Stimulated activated CD8-positive, alpha-beta memory T cell treated with anti-CD3 and anti-CD28 coated beads, Interleukin-4, amount 100 ng/mL, for 1 hour (primary cell): ENCODE measurements at places on chromosomes 4 and X.

DNA sequence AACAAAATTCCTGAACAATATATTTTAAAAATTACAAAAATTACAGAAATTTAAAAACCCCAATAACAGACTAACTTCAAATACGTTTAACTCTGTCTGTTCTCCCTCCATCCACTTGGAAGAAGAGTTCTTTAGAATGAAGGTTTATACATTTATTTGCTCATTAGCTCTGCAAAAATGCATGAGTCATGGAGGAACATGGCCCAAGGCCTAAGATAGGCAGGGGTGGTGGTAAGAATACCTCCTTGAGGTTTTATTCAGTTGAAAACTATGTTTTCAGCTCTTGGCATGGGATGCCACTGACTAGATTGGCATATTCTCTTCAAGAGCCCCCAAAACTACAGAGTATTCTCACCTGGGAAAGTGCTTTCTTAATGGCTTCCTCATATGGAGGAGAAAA, 8.8 kb upstream of the LRRC66 start:
- no peak for DNase-seq

- no peak for DNase-seq
Observed at GRCh38 chr4:6560416-6561172, 14.4 kb upstream of the MAN2B2 start.

- DNase-seq: no peak
Observed at GRCh38 chrX:66602381-66602938, 36.4 kb downstream of the EDA2R start.

DNA sequence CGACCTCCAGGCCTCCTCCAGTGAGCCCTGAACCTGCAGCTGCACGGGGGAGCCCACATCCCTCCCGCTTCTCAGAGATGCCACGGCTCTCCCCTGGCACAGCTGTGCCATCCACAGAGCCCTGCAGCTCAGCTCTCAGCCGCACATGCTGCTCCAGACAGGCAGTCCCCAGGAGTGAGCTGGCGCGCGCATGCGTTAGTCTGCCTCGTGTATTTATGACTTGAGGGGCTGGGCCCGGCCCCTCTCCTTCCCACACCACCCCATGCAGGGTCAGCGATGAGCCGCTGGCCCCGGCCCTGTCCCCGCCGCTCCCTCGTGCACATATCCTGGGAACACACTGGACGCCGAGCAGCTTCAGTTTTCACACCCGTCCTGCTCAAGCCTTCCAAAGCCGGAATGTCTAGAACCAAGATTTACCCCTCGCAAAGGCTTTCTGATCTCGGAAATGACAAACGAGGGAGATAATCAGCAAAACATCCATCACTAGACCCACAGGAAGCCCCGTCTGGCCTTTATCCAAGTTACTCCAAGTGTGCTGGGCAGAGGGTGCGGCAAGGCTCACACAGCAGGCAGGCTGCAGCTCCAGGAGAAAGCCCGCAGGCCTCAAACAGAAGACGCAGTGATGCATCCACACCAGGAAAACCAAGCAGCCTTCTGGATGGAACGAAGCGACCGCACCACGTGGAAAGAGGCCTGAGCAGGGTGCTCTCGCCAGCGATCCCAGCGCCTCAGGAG, 24.3 kb downstream of the GAK start:
- no peak for DNase-seq

GRCh38 chrX:54891573-54891972, 29.1 kb upstream of the TRO start:
- DNase-seq: no peak

DNA sequence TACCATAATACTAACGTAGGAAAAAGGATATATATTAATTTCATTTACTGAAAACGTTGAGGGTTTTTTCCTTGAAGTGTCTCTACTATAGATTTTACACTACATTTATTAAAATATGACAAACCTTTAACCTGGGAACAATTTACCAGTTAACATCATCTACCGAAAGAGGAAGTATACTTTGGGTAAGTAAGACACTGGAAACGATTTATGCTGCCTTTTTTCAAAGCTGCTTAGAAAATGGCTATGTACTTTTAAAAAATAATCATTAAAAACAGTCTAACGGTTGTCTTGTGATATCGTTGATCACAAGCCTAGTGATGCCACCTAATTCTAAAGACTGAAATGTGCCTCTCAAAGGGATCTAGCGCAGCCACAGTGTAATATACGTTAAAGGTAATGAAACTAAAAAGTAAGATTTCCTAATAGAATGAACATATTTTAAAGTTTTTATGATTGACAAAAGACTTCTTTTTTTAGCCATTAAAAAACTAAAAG, 50.4 kb downstream of the STX18 start:
- no peak for DNase-seq

GRCh38 chr4:74133786-74134499, 24.0 kb upstream of the MTHFD2L start:
- DNase-seq: no peak

DNA sequence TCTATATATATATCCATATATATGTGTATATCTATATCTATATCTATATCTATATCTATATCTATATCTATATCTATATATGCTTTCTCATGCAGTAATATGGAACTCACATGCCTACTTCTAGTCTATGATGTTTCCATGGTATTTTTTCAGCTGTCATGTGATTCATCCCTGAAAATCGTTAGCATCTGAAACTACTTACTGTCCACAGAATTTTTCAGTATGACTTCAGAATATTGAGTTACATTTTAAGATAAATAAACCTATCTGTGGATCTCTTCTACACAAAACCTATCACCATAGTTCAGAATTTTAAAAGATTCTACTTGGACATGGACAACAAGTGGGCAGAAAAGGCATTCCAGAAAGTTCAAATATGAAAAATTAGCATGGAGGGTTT, 855.1 kb upstream of the INTU start:
- no peak for DNase-seq

DNA sequence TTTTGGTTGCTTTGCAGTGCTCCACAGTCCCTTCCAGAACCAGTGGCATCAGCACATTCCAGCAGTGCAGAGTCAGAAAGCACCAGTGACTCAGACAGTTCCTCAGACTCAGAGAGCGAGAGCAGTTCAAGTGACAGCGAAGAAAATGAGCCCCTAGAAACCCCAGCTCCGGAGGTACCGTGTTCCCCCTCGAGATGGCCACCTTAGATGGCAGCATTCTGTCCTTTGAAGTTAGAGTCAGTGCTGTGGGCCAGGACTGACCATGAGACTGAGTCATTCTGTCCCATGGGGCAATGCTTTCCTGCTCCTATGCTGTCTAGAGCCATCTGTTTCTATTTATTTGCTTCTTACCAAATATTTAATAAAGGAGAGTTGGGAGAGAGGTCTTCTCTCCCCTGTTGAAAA, 112.3 kb downstream of the KLHL8 start:
- DNase-seq: no peak

DNA sequence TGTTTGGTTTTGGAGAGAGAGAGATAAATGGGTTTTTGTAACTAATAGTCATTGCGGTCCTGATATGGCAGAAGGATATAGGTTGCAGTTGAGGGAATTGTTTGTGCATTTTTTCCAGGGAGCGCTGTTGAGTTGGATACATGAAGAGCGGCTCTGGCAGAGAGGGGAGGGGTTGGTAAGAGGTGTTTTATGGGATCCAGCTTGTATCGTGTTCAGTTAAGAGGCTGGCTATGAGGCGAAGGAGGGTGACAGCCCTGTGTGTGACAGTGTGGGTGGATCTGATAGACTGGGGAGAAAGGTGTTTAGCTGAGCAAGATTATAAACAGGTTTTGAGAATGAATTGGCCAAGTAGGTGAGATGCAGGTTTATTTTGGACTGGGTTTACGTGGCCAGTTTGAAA, 1.5 kb downstream of the SPANXN4 start:
- no peak for DNase-seq

- DNase-seq: no peak
Observed at GRCh38 chr4:7721984-7722551, 217.6 kb downstream of the AFAP1 start.

- no peak for DNase-seq
Observed at GRCh38 chrX:68238568-68238967, 194.7 kb downstream of the OPHN1 start.

DNA sequence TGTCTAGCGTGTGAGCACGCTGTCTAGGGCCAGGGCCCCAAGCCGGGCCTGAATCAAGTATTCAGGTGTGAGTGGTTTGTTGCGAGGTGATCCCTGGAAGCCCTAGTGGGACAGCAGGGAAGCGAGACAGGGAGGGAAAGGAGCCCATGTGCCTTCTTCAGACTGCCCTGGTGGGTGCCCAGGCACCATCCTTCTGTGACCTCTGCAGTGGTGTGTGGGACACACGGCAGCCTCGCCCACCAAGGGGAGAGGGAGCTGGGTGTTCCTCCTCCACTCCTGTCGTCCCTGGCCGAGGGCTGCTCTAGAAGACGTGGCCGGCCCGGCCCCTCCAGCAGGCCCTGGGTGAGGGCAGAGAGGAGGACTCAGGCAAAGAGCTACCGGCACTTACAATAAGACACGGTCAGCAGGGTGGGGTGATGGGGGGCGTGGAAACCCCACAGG, 47.4 kb downstream of the HTRA3 start:
- no peak for DNase-seq

DNA sequence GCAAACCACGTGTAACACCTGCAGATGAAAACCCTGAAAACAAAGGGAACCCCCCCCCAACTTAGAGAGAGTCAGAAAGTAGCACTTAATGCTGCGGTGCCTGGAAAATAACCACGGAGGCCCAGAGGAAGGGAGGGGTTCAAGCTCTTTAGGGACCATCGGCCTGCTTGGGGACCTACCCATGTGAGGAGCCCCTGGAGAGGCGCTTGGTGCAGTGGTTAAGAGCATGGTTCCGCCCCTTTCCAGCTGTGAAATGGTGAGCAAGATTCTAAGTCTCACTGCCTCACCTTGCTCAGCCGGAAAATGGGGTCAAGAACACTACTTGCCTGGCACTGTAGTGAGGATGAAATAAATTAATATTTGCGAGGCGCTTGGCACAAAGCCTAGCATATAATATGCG, 13.8 kb downstream of the SLC25A5 start:
- DNase-seq: no peak

DNA sequence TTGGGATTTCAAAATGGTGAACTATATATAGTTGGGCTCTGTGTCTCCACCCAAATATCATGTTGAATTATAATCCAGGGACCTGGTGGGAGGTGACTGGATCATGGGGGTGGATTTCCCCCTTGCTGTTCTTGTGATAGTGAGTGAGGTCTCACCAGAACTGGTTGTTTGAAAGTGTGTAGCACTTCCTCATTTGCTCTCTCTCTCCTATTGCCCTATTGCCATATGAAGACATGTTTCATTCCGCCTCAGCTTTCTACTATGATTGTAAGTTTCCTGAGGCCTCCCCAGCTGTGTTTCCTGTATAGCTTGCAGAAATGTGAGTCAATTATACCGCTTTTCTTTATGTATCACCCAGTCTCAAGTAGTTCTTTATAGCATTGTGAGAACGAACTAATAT, 545.6 kb downstream of the TRAM1L1 start:
- no peak for DNase-seq

- DNase-seq: no peak
Observed at GRCh38 chr4:158422546-158422945, 99.1 kb upstream of the RXFP1 start.

DNA sequence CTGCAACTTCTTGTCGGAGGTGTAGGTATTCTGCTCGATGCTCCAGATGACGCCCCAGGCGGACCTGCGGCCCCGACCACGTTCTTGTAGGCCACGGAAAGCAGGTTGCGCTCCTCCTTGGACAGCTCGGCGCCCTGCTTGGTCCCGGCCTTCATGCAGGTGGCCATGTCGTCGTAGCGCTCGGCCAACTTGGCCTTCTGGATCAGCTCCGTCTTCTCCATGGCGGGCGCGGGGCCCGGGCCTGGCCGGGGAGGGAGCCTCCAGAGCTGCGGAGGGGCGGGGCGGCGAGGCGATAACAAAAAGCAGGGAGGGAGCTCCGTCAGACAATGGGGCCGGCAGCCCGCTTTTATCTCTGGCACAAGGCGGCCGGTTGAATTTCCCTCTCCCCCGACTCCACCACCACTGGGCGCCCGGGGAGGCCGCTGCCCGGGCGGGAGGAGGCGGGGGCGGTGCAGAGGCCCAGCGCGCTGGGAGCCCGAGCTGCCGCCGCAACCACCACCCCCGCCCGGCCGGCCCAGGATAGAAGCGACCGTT, 28.3 kb upstream of the DRP2 start:
- DNase-seq: no peak

GRCh38 chrX:128106630-128107029, 54.4 kb upstream of the ACTRT1 start:
- DNase-seq: no peak

GRCh38 chr4:150581641-150582051, 305 bp upstream of the MAB21L2 start:
- DNase-seq: no peak

DNA sequence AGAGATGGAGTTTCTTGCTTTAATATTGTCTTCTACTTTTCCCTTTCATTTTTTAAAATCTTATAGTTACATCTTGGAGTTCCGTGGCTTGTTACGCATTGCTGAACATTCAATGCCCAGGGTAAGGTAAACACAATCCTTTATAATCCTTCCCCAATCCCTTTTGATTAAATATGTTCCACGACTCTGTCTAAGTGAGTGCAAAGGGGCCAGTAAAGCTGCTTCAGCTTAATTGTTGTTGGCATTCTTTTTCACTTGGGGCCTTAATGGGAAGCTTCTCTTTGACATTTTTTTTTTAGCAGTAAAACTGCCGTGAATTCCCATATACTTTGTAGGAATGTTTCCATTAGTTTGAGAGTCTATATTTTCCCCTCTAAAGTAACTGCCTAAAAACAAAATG, 1028.1 kb downstream of the C4orf33 start:
- DNase-seq: no peak

DNA sequence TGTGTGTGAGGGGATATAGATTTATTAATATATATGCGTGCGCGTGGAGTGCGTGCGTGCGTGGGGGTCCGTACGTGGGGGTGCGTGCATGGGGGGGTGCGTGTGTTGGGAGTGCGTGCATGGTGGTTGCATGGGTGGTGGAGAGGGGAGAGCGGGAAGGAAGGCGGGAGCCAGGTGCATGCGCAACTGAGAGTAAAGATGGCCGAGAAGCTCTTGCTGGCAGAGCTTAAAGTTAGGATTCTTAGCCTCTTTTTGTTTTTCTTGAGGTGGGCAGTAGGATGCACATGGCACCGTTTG, 45.8 kb downstream of the TEX13B start:
- DNase-seq: no peak

DNA sequence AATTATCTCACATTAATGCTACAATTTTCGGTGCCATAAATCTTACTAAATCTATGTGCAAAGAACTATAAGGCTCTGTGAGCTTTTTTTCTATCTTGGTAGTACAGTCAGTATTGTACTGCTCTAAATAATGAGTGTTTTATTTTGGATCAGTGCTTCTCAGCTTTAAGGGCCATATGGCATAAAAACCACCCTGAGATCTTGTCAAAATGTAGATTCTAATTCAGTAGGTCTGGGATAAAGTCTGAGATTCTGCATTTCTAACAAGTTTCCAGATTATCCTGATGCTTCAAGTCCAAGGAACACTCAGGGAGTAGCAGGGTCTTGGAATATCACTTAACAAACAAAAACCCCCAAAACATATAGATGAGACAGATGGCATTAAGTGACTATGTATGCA, 486.5 kb downstream of the GRXCR1 start:
- DNase-seq: no peak

DNA sequence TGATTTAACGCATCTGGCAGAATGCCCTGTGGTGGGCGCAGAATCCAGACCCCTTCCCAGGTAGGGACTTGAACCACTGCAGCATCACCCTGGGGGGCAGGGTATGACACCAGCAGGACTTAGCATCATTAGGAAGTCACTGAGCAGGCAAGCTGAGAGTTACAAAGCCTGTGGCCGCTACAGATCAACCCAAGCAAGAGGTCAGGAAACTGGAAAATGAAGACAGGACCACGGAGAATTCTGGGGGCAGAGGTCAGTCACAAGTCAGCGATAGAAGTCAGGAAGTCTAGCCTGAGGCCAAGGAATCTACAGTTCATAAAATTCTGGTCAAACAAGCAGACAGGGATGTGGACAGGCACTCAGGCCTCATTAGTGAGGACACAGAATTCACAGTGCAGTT, 108.4 kb downstream of the CHIC2 start:
- DNase-seq: no peak
